ENCODE measurements at places on chromosomes 16 and 17. TPM values are rescaled to one million over a fixed set of nuclear protein-coding genes. Genes with fewer than 3 reads are reported as not detected.

DNA sequence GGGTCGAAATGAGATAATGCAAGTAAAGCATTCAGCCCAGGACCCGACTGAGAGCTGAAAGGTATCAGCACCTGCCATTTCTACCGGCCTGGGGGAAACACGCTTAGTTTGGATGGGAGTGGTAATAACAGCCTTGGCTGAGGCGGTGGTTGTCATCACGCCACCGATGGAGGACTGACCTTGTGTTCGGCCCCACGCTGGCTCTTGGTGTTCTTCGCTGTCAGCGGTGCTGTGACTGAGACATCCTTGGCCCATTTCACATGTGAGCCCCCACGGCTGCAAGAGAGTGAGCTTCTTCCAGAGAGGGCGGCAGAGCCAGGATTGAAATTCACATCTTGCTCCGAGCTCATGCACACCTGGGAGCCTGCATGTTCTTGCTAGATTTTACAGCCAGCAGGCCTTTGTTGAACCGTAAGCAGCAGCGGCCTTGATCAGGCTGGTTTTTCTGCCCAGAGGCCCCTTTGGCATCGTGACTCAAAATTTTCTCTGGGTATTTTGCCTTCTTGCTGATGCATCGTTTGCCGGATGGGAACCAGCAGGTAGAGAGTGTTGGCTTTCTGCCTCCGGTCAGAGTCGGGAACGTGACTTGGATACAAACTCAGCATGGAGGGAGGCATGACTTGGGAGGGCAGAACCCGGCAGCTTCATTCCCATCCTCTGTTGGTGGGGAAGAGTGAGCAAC, 341.5 kb downstream of the SNX29 start:
- no peak for DNase-seq

DNA sequence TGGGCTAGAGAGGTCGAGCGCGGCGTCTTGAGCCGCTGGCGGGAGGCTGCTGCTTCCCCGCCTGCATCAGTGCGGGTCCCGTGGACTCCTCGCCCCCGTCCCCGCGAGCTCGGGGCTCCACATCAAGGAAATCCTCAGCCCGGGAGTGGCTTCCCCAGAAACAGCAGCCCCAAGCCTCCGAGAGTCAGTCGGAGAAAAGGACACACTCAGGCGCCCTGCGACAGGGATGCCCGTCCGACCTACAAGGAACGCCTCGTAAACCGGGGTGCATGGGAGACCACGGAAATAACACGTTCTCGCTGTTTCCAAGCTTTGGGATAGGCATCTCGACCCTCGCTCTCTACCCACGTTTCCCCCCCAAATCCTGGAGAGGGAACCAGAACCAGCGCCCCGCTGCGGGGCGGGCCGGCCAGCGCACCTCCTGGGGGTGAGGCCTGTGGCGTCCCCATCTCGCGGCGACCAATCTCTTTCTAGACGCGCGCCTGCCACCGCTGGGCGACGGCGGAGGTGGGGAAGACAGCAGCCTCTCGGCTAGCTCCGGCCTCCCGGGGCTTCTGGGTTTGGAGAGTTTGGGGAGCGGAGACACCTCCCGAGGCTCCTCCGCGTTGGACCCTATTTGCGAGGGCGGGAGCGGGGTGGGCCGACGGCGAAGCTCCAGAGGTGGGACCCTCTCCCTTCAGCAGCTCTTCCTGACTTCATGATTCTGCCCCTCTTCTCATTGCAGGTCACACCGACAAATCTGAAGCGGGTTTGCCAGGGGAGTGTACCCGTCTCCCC, 759 bp upstream of the TP53I13 start:
- DNase-seq = peak; percentile 43

DNA sequence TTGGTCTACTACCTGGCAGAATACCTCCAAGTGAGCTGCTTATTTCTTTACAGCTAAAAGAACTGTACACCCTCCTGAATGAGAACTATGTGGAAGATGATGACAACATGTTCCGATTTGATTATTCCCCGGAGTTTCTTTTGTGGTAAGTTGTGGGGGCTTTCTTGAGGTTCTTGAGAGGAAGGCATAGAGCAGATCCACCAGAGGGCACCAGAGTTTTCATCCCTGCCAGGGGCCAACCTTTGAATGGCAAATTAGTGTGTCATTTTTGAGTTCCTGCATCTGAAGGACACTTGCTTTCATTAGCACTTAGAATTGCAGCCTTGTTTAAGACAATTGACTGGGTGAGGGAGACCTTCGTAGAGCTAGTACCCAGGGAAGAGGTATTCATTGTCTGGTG, 35.0 kb downstream of the NMT1 start:
- DNase-seq = no peak

DNA sequence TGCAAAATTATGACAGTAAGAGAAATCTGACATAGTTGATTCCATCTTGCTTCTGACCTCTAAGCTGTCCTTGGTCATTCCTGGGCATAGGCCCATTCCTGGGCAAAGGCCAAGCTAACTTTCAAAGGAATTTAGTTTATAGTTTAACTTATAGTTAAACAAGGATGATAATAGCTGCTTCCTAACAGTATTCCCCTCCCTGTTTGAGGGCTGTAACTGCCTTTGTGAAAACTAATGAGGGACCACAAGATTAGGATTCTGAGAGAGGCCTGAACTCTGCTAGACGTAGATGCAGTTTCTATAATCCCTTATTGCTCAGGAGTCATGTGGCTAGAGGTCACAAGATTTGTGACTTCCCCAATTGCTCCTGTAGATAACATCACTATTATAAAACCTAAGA, 80.2 kb upstream of the ASIC2 start:
- DNase-seq = no peak

- no peak for DNase-seq
Measured at GRCh38 chr17:38881600-38882191, 11.8 kb downstream of the LASP1 start.

DNA sequence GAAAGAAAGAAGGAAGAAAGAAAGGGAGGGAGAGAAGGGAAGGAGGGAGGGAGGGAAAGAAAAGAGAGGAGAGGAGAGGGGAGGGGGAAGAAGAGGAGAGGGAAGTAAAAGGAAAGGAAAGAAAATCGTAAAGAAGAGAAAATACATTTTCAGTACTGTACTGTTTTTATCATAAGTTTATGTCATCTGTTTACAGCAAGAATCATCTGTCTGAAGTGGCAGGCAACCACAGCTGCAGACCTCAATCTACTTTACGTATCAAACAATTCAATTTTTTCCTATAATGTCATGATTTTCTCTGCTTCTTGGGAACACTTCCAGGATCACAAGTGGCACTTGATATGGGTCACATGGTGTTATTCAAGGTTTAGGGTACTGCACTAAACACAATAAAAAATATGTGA, 58.3 kb downstream of the USP32 start:
- DNase-seq = no peak

DNA sequence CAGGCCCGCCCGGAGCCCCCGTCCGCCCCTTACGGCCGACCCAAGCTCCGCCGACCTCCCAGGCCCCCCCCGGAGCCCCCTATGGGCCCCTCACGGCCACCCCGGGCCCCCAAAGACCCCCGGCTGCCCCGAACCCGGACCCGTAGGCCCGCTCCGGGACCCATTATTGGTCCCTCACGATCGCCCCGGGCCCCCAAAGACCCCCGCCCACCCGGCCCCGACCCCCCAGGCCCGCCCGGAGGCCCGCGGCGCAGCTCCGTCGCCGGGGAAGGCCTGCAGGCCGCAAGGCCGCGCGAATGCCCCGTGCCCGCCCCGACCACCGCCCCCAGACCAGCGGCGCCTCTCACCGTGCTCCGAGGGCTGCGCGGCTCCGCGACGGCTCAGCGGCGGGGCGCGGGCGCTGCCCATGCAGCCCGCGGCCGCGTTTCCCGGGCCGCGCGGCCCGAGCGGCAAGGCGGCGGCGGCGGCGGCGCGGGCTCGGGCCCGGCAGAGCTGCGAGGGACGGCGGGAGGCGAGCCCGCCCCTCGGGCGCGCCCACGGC, 393 bp downstream of the ANKRD11 start:
- DNase-seq = no peak

- no peak for DNase-seq
Measured at GRCh38 chr17:40457964-40458791, 14.9 kb downstream of the IGFBP4 start.

- DNase-seq = no peak
Measured at GRCh38 chr17:33892717-33893591, 362.1 kb upstream of the CCL2 start.

GRCh38 chr17:58504826-58505351, 9.5 kb downstream of the MTMR4 start:
- no peak for DNase-seq

- peak; percentile 95 for DNase-seq
Measured at GRCh38 chr17:4969047-4969550, 1.5 kb upstream of the SPAG7 start.

DNA sequence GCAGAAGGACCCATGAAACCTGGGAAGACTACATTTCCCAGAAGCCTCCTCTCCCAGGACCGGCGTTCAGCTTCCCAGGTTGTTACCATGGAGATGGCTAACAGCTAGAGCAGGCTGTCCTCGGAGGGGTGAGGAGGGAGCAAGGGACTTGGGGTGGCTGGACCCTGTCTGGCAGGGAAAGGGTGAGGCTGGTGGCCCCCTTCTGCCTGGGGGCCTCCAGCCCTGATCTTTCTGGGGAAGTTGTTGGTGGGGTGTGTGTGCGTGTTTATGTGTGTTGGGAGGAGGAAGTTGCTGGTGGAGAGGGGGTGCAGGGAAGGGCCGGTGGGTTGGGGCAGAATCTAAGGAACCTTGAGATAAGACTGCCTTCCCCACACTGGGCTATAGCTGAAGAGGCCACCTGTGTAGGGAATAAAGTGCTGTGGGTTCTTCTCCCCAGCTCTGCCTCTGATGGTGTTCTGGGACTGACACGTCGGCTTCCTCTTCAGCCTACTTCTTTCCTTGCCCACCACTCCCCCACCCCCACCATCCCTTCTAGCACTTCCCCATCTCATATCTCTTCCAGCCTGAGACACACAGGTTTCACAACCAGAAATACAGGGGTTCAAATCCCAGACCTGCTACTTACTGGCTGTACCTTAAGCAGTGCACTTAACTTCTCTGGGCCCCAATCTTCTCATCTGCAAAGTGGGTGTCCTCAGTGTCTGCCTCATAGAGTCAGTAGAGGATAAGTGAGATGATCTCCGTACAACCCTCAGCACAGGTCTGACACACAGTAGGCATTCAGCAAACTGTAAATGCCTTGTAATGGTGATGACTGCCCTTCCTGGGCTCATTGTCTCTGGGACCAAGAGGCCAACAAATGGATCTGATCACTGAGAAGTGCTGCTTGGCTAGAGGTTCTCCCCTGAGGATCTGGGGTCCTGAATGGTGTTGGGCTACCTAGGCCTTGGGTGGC, at the start of gene DRC7:
TSS of gene DRC7 (plus strand) at position 82 of the 955 bp plus-strand sequence. CDS start 3,144 bp downstream, outside the sequence.
- DNase-seq = peak; percentile 26

- DNase-seq = no peak
Measured at GRCh38 chr17:48100160-48100559, 1.1 kb downstream of the CBX1 start.

GRCh38 chr17:71900621-71901229, 220.1 kb upstream of the SOX9 start:
- DNase-seq = no peak

- DNase-seq = no peak
Measured at GRCh38 chr16:56684256-56684925, 2.1 kb downstream of the MT1X start.

- DNase-seq = no peak
Measured at GRCh38 chr17:30600830-30601494, 123.8 kb downstream of the GOSR1 start.

DNA sequence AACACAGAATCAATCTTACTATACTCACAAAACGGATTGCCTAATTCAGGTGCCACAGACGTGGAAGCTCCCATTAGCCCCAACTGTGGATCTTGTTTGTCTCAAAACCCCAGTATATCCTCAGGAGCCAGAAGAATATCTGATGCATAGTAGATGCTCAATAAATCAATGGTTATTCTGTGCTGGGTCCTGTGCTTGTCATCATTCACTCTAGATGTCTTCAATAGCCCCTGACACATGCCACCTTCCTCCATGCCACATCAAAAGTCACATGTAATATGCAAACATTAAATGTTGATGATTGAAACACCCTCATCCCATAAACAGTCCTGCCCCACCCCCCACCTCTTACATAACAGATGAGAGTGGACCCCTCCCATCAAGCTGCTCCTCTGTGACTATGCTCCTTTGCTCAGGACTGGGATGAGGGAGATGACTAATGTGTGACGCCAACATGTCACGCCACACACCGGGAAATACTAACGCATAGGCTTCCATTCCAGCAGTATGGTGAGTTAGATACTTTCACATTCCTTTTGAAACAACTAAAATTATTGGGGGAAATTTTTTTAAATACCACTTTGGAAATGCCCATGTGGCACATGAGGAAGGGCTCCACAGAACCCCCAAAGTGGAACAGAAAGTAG, 267.6 kb upstream of the SDK2 start:
- DNase-seq = no peak

- no peak for DNase-seq
Measured at GRCh38 chr17:11331547-11332513, 90.8 kb downstream of the SHISA6 start.

DNA sequence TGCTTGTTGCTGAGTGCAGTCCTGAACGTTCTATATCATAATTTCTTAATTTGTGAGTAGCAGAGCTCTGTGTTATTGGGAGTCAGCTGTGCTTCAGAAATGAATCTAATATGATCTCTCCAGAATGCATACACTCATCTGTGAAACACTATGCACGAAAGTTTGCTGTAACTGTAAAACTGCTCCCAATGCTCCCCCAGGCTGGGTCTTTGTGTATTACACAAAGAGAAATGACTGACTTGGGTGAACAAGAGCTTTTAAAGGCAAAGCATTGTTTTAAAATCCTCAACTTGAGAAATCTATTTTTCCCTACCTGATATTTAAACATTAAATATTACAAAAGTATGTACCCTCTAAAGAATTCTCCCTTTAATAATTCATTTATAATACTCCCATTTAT, 636.7 kb upstream of the KIF2B start:
- DNase-seq = no peak

Gene ATP1B2
- total RNA-seq = not detected

Gene NUDT16L1
- 7.8 TPM for total RNA-seq

Gene PRAC2
- not detected for total RNA-seq

Gene CORO1A
- total RNA-seq = not detected

Gene C16orf46
- 0.27 TPM for total RNA-seq

Gene SOX8
- total RNA-seq = 1.5 TPM

Gene NOG
- total RNA-seq = 0.57 TPM

Gene TNFSF13
- total RNA-seq = 0.63 TPM

Gene SLFN12L
- total RNA-seq = not detected

Gene MEOX1
- not detected for total RNA-seq

Gene DLX3
- not detected for total RNA-seq

Gene CYTH1
- total RNA-seq = 40.1 TPM
